ENCODE measurements at places on chromosomes 12 and 14. TPM values are rescaled to one million over a fixed set of nuclear protein-coding genes. Genes with fewer than 3 reads are reported as not detected.

DNA sequence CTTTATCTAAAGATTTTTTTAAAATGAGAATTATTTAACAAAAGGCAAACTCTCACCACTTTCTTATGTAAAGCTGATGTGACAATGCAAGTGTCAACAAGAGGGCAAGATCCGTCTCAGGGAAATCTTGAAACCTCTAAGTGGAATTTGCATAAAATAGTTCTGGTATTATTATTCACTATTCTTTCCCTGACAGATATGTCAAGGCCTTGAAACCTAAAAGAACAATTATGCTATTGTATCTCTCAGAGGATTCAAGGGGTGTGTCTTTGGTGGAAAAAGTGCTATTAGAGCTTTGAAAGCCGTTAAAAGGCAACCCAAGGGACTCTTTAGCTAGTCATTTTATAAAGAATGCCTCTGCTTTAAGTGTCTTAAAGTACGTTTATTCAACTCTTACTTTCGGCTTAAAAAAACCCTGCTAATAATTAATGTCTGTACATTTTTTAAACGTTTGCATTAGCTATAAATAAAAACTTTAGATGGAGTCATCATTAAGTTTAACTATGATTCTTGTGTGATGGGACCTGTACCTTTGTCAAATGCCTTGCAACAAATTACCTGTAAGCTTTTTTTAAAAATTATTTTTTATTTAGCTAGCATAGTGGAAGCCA is 585.5 kb downstream of the VRK1 start:
- no peak for DNase-seq

DNA sequence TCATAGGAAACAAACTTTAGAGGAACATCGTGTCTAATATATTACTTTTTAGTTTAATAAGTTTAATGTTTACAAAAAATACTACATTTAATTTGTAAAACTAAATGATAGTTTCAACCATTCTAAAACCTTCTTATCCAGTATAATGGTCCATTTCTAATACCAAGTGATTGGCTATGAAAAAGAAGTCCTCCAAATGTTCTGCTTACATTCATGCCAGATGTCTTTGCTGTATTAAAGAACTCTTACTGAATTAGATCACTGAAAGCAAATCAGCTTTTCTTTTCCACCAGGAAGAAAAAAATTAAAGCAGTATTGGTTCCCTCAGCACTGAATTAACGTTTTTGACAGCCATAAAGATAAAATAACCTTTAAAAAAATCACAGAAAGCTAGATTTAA is 3.7 kb downstream of the NOVA1 start:
- DNase-seq: no peak

GRCh38 chr12:77122236-77122635 is 56.9 kb upstream of the E2F7 start:
- no peak for DNase-seq

DNA sequence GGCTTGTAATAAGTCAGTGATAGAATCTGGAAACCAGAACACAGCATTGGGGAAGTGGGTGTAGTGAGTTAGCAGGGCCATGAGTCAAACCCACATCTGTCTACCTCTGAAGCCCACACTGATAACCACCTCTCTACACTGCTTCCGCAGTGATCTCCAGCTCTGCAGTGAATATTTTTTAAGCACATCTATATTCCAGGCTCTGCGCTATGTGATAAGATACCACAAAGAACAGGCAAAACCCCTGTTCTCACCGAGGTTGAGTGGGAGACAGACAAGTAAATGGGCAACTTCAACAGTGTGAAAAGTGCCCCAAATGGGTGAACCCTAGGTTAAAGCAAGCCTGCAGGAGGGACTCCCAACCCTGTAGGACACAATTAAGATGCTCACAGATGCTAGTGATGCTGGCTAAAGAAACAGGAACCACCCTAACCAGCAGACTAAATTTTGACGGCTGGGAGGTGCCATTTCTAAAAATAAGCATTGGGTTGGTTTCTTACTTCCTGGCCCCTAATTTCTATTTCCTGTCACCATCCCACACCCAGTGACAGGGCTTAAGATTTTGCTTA is 375.0 kb downstream of the DPF3 start:
- DNase-seq: no peak

CLMN gene
- polyA plus RNA-seq: 3.1 TPM

- DNase-seq: no peak
Measured at GRCh38 chr12:16675438-16675837, 69.5 kb upstream of the LMO3 start.

DNA sequence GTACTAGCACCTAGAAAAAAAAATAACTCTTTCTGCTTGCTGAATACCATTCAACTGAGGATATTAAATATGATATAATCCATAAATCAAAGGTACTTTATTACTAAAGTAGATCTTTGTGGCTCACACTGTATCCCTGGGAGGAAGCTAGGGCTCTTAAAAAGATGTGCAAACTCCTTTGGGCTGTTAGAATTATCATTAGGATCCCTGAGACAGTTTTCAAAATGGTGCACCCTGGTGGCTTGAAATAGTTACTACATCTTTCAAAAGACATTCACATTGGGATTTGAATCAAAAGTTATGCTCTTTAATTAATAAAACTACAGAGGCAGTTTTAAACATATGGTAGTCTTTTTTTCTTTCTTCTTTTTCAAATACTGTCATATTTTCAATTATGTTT is 228.5 kb upstream of the G2E3 start:
- DNase-seq: no peak

GNB3 gene
- polyA plus RNA-seq: 1.9 TPM

EFS gene
- 2.2 TPM for polyA plus RNA-seq

GRCh38 chr14:55665067-55665675 is 85.2 kb downstream of the KTN1 start:
- no peak for DNase-seq

DNA sequence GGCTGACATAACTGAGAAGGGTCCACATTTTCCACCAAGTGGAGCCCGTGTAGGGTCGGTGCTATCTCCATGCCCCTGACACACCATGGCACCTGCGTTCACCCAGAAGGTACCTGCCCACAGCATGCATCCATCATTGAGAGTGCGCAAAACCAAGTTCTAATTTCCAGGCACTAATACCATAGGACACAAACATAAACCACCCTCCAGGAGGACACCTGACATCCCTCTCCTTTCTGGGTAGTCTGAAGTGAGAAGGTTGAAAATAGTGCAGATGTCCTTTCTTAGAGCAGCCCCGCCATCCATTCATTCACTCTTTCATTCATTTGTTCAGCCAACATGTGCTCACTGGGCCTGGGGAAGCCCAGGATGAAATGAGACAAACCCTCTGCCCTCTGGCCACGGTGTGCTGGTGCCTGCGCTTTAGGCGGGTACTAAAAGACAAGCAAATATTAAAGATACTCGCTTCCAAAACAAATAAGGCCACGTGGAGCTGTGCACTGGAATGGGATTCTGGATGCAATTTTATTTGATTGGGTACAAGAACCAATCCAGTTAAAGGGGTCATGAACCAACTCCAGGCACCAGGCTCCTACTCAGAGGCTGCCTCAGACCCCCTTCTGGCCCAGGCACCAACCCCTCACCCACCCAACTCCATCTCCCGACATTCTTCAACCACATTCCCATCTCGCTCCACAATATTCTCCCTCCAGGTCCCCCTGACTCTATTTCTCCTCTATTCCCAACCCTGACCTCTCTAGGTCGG is 1.2 kb downstream of the TTC7B start:
- no peak for DNase-seq

DNA sequence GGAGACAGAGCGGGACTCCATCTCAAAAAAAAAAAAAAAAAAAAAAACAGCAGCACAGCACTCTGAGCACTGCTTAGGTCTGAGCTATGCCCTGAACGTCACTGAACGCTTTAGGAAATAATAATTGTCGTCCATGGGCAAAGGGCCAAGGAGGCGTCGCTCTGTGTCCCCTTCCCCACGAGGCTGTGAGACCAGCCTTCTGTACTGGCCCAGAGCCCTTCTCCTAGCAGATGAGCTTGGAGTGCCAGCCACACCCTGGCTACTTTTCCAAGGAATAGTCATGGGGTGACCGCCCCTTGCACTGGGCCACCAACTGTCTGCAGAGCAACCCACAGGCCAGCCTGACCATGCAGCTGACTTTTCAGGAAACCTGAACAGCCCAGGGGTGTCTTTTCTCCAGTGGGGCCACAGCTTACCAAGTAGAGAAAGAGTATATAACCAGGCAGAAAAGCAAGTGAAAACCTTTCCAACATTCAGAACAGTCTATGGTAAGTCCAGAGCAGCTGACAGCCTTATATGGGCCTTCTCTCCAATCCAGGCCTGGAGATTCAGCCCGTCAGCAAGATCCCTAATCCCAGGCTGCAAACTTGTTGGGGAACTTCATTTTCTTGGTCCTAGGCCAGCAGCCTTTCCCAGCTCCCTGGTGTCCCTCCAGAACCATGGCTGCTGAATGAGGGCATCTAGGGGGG is 28.5 kb downstream of the CD9 start:
- peak; percentile 57 for DNase-seq

DNA sequence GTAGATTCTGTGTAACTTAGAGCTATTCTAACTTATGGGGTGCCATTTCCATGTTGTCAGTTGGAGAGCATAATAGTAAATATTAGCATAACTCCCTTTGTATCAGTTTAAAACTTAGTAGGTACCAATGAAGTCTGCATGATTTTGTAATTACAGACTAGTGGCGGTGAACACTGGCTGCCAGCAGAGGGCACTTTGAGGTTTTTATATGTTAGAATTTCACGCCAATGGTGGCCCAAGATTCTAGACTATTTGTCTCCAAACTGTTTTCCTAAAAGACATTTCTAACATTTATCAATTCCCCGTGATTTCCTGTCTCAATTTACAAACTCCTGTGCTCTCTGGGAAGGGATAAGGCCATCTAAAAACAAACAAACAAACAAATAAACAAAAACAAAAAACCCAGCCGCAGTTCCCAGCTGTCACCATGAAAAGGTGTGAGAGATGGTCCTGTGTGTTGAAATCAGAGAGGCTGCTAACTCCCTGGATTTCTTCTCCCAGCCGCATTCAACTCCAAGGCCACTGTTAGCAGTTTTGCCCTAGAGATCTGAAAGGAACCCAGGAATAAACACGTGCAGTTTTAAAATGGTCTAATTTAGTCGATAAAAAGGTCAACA is 57.6 kb downstream of the BRMS1L start:
- no peak for DNase-seq

DNA sequence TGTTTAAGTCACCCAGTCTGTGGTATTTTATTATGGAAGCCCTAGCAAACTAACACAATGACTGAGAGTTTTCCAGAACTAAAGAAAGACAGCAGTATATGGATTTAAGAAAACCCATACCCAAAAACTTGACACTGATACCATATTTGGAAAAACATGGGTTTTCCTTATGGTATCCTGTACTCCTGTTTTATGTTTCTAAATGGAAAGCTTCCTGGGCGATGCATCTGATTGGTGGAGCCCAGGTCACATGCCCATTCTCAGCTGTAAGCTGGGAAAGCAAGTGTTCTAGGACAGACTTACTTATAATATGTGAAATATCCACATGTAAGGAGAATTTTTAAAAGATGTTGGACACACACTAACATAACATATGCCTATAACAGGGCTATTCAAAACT is 4.5 kb upstream of the RNASE4 start:
- DNase-seq: no peak

GRCh38 chr12:116894913-116895312 is 13.7 kb upstream of the HRK start:
- DNase-seq: no peak

- no peak for DNase-seq
Measured at GRCh38 chr14:51074701-51075385, 20.1 kb downstream of the TRIM9 start.

TROAP gene
- polyA plus RNA-seq: not detected

- DNase-seq: no peak
Measured at GRCh38 chr14:91397965-91398591, 19.5 kb downstream of the CCDC88C start.

- no peak for DNase-seq
Measured at GRCh38 chr14:40213701-40214100, 781.5 kb upstream of the FBXO33 start.

PKP2 gene
- polyA plus RNA-seq: 206 TPM

C12orf54 gene
- not detected for polyA plus RNA-seq

MYF6 gene
- not detected for polyA plus RNA-seq

ADAMTS20 gene
- not detected for polyA plus RNA-seq

GRCh38 chr12:49661746-49662145 is 38.4 kb downstream of the PRPF40B start:
- no peak for DNase-seq

GRCh38 chr12:119412811-119413794 is 78.6 kb downstream of the CCDC60 start:
- DNase-seq: peak; percentile 60

DNA sequence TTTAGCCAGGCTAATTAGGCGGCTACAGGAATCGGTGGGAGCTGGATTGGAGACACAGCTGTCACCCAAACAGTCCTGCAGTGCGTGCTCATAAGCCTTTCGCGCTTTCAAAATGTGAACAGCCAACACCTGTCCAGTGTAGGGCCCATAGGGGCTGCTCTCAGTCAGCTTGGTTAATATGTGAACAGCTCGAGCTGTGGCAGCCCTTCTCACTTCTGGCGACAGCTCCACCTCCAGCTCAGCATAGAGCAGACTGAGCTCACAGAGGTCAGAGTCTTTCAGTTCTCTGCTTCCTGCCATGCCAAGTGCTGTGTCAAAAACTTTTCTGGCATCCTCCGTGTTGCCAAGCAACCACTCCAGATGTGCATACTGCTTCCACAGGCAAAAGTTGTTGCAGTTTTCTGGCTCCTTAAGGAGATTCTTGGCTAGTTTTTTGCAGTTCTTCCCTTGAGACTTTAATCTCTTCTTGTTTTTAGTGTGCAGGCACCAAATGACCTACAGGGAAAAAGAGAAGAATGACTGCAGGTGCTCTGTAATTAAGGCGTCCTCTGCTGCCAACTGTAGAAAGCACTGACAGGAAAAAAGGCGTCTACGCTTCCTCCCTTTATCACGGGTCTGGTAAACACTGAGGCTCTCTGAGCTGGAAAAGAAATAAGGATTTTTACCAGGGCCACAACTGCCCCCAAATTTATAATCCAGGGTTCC is 32.5 kb downstream of the PSMC1 start:
- no peak for DNase-seq

Measured in heart left ventricle (tissue), 16 donors.